ENCODE measurements at places on chromosomes 5 and 9.

DNA sequence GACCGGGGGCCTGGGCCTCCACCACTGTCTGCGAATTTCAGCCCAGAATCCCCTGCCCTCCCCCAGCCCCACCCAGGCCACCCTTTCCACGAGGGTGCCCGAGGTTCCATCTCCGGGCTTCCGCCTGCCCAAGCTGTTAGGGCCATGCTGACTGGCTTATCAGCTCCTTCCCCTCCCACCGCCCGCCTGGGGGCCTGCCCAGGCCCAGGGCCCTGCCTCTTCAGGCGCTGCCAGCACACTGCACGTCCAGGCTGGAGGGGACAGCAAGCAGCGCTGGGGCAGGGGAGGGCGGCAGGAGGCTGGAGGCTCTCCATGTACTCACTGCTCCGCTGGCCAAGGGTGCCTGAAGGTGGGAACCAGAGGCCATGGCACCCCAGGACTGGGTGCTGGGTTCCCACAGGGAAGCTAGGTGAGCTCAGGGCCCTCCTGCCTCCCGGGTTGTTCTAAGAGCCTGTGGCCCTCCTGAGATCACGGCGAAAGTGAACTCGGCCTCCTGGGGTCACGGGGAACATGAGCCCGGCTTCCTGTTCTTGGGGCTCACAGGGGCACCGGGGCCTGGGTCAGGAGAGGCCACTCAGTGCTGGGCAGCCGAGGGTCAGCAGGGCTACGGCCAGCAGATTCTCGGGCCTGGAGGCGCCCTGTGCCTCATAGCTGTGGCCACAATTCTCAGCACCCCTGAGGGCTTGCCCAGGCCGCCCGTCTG, 57.7 kb upstream of the EGFL7 start:
- DNase-seq, result no peak

DNA sequence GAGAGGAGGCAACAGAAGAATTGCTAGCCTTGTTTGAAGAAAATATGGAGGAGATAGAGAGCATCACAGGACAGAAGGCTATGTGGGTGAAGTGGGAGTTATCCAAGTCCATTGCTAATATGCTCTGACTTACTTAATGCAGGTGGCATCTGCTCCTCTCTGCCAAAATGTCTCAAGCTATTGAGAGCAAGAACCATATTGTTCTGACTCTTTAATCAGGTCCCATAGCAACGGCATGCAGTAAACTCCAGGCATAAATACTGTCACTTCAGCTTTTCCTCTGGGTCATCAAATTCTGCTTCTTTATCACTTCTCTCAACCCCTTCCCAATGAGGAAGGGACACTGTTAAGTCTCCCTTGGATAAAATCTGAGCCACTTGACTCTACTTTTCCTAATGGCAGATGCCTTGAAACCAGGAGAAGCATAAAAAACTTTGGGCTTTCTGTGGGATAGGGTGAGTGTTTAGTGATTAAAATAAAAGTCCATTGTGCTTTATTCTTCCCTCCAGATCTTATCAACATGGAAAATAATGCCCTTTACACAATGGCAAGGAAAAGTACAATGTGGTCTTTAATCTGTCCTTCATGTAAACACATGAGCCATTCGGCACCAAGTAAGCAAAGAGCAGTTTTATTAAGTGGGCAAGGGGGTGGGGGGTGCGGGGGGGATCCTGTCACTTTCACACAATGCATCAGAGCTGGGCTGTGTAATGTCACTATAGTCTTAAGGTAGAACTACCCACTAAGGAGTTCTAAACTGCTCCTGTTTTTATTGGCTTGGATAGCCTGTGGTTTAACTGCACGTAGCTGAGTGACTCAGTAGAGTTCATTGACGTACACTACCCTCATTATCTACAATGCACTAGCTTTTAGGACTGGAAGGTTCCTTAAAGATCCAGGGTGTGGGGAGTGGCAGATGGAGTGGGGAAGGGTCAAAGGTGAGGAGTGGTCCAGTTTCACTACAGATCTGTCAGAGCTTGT, 71.0 kb upstream of the TARS1 start:
- no peak for DNase-seq

- no peak for DNase-seq
Observed at GRCh38 chr5:100424017-100424416, 111.2 kb upstream of the FAM174A start.

- DNase-seq, result no peak
Observed at GRCh38 chr5:85375525-85375924, 990.8 kb upstream of the EDIL3 start.

- DNase-seq, result no peak
Observed at GRCh38 chr5:101717721-101718120, 578.4 kb downstream of the SLCO4C1 start.

GRCh38 chr9:16407617-16408016, 462.9 kb downstream of the BNC2 start:
- DNase-seq, result no peak

Measured in activated CD4-positive, alpha-beta memory T cell treated with anti-CD3 and anti-CD28 coated beads for 36 hours (primary cell).